ENCODE measurements at places on chromosomes 7 and 10.
A peak's percentile ranks its signal among the peaks of the same experiment; 100 is the strongest.

DNA sequence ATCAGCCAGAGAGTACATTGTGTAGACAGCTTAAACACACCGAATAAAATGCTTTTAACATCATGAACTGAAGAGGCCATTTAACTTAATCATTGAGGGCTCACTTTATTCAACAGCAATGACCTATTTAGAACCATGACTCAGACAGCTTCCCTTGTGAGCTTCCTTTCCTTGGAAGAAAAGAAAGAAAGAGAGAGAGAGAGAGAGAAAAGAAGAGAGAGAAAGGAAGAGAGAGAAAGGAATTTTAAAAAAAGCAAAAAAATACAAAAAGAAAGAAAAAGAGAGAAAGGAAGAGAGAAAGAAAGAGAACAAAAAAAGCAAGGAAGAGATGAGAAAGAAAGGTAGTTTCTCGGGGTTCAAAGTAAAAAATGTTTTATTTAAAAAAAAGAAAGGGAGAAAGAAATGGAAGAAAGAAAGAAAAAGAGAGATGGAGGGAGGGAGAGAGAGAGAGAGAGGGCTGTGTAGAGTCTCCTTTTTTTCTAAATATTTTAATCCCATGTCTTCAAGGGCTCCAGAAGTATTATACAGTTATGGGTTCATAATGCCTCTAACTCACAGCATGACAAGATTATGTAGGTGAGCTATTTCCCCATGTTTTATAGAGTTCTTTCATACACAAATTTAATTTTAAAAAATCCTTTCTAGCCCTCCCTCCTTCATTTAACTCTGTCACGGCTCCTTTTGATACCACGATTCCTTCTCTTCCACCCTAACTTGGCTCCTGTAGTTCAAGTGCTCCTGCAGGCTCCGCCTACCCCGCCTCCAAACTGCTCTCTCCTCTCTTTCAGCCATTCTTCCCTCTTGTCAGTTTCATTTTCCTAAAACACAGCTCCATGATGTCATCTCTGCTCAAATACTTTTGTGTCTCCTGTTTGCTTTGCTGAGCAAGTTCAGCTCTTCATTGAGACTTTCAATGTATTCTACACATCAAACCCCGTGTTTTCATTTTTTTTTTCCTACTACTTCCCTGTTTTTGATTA lies 85.5 kb downstream of the PRTFDC1 start:
- peak; percentile 77 for DNase-seq

- no peak for DNase-seq
Measured at GRCh38 chr7:128833946-128834325, 3.7 kb downstream of the FLNC start.

DNA sequence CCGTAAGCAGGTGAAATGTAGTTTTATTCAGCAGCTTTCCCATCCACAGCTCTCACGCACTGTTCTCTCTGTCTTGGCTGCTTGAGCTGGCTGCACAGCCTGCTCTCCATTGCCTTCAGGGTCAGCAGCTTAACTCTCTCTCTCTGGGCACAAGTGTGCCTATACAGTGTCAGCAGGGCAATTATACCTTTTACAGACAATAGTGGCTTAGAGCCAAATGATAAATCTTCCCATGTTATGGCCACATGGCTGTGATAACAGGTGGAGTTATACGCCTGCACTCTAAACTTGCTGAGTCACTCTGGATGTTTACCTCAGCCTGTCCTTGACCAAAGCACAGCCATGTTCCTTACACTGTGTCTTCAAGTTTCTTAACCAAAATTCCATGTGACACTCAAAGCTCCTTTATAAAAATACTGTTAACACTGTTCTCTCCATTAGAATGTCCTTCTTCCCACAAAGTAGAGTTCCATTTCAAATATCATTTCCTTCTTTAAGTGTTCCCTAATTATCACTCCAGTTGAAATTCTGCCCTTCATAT lies 6.1 kb downstream of the RNF133 start:
- DNase-seq, result no peak

GRCh38 chr10:31721096-31721495 lies 207.5 kb downstream of the ARHGAP12 start:
- DNase-seq, result no peak

GRCh38 chr7:86745013-86745745 lies 101.5 kb downstream of the GRM3 start:
- no peak for DNase-seq

DNA sequence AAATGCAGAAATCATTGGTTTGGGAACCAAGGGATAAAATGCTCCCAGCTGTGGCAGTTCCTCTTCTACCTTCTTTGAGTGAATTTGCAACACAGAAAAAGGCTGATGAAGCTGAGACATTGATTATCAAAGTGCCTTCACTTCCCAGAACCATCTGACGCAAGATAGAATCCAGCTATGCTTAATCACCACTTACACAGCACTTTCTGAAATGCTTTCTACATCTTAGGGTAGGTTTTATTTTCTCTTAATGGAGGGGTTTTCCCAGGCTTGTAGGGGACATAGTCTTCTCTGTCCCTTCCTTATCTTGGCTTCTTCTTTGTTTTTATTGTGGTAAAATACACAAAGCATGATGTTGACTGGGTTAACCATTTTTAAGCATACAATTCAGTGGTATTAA lies 332.6 kb upstream of the ZNF32 start:
- DNase-seq, result no peak

DNA sequence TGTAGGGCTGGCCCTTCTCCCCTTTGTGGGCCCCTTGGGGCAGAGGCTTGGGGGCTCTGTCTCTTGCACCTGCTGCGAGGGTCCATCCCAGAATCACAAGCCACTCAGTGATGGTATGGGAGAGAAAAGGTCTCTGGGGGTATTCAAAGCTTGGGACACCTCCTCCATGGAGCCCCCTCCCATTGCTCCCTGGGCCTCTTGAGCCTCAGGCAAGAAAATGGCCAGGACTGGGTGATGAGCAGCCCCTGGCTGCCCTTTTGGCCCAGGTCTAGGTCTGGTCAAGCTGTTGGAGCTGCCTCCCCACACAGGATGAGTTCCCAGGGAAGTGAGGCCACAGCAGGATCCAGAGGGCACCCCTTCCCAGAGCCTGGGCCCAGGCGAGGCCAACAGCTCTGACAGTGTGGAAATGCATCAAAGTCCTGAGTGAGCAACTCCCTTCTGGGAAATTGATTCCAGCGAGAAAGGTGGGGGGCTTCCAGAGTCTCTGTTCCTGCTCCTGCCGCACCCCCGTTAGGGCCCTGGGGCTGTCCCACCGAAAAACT lies 3.4 kb upstream of the MYL7 start:
- no peak for DNase-seq

DNA sequence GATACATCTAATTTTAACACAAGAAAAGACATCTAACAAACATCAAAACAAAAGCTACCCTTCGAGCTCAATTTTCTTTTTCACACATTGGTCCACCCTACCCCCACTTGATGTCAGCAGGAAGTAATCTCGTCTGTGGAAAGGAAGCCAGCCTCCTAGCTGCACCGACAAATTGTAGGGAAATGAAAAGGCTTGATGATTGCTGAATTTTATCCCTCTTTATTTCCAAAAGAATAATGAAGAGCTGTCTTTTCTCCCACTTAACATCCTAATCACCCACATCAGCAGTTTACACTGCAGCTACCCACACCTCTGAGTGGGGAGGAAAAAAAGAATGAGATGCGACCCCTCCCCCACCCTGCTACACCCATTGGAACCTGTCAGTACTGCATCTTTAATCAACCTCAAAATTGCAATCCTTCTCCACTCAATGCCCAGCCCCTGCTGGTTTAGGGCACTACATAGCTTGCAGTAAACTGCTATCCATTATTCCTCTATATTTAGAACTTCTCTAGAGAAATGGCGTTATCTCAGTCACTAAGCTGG lies 10.6 kb upstream of the CPVL start:
- no peak for DNase-seq

- no peak for DNase-seq
Measured at GRCh38 chr10:69459101-69459790, 8.0 kb downstream of the TSPAN15 start.

GRCh38 chr7:139799586-139799985 lies 21.8 kb upstream of the HIPK2 start:
- DNase-seq, result no peak

Measured in astrocyte of the spinal cord (primary cell).